ENCODE measurements at places on chromosomes 12 and 14.

DNA sequence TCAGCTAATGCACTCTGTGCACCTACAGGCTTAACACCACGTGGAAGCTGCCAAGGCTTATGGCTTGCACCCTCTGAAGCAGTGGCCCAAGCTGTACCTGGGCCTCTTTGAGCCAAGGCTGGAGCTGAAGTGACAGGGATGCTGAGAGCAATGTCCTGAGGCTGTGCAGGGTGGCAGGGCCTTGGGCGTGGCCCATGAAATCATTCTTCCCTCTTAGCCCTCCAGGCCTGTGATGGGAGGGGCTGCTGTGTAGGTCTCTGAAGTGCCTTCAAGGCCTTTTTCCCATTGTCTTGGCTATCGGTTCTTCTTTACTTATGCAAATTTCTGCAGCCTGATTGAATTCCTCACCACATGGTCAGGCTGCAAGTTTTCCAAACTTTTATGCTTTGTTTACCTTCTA lies 47.4 kb upstream of the TMTC1 start:
- DNase-seq: no peak

GRCh38 chr14:33062881-33063280 lies 124.2 kb downstream of the NPAS3 start:
- DNase-seq: peak; percentile 32

DNA sequence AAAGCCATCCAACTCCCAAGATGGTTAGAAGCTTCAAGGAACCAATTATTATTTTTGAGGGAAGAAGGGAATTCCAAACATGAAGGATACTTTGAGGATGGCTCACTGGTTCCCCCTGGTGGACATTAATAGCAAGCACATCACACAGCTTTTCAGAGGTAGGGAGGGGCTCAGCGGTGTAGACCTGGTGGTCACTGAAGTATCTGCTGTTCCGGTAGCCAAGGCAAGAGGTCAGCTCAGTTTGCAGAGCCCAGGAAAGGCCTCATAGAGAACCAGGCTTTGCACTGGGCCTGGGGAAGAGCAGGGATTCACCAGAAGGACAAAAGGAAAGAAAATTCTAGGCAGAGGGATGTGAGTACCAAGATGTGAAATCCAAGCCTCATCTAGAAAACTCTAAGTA lies 118.7 kb downstream of the KSR2 start:
- DNase-seq: peak; percentile 24

- DNase-seq: no peak
Measured at GRCh38 chr14:60643463-60644314, 5.6 kb downstream of the SIX1 start.

- no peak for DNase-seq
Measured at GRCh38 chr12:100114574-100114973, 28.1 kb downstream of the BLTP3B start.

DNA sequence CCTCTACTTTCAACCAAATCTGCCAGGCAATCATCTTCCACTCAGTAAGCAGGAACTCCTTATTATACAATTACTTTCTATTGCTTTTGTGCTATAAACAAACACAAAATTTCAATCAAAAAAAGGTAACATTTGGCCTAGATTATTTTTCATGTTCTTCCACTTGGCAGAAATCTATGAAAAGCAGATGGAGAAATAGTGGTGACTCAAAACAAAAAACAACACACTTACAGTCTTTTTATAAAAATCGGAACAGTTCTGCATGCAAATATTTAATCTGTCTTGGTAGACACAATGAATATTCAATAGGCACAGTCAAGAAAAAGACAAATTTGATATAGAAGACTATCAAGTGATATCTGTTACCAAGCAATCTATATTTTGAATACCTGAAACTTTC lies 376.8 kb downstream of the RPS29 start:
- no peak for DNase-seq

GRCh38 chr12:6884539-6884938 lies 11.4 kb upstream of the SPSB2 start:
- DNase-seq: no peak

DNA sequence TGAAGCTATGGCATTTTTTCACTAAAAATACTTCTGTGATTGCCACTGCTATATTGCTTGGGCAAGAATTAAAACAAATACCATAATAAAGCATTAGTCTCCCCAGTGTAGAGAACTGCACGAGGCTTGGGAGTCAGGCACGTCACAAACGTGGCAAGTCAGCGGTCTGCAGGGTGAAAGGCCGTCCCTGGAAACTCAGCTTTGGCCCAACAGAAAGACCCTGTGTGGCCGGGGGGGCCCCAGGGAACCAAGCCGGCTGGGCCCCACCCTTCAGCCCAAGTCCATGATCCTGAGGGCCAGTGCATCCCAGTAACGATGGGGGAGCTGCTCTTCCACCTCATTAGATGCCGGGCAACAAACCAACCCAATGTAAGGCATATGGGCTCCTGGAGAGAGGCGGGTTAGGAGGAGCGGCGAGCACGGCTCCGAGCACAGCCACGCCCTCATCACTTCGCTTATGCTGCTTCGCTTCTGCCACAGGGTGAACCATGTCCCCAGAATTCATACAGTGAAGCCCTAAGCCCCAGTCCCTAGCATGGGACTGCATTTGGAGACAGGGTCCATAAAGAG lies 50.9 kb upstream of the GPR68 start:
- no peak for DNase-seq

DNA sequence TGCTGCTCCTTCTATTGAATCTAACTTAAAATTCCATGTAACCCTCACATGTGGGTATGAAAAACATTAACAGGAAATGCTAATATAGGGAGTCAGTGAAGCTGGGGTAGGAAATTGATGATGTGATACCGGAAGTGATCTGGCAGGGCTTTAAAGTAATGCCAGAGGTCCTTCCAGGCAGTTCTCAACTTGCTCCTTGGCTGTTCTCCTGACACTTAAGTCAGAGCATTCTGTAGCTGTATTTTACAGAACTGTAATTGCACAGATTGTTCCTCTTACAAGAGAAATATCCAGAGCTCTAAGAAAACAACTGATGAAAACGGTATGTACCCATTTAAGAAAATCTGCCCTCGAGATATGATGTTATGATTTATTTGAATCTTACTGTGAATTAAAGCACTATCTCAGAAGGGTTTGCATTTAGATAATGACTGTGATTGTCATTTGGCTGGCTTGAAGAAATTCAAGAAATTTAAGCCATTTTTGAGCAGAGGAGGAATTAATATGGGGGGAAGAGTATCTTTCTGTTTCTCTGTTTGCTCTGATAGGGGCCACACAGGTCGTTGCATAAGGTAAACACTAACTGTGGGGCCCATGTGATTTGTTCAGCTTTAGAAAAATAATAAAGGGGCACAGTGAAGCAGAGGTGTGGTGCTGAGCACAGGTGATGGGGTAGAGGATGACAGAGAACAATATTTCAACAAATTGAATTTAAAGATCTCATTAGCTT lies 88.4 kb downstream of the BBS10 start:
- peak; percentile 74 for DNase-seq

DNA sequence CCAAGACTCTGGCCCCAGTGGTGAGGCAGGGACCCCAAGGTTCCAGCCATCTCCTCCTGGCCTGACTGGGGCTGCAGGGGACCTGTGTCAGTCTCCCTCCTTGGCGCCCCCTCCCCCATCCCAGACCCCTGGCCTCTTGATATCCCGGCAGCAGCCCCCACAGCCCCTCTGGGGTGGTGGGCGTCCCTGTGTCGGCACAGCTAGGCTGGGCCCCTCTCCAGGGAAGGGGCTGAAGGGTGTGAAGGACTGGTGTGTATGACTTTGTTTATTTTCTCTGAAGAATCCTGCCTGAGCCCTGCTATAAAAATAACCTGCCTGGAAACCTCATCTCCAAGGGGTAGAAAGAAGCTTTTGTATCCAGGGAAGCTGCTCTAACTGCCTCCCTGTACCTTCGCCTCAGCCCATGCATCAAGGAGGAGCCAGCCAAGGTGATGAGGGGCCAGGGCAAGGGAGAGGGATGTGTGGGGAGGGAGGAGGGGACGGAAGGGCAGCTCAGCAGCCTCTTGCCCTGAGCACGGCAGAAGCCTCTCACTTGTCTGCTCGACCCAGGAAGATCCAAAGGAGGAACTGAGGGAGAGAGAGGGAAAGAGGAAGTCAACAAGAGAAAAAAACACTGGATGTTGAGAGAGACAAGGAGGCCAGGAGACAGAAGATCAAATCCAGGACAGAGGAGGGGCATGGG lies 25.4 kb upstream of the COL2A1 start:
- DNase-seq: no peak

GRCh38 chr12:59651229-59651920 lies 55.5 kb downstream of the SLC16A7 start:
- peak; percentile 76 for DNase-seq

- DNase-seq: peak; percentile 56
Measured at GRCh38 chr12:40226705-40227104, 1.9 kb downstream of the LRRK2 start.

DNA sequence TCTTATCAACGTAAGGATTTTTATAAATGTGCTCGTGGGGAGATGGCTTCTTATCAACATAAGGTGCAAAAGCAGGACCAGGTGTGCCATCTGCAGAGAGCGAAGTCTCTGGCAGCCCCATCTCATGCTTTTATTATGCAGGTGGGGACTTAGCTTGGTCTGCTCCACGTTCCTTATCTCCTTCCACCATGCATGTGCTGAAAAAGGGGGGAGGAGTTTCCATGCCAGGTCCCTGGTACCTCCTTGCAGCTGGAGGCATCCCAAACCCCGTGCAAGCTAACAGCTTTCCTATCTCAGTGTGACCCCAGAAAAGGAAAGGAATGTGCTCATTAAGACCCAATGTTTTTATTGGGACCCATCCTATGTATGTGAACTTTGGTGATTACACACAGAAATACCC lies 608.5 kb downstream of the TMEM121 start:
- DNase-seq: no peak

GRCh38 chr12:16611146-16611545 lies 5.2 kb upstream of the LMO3 start:
- DNase-seq: no peak

DNA sequence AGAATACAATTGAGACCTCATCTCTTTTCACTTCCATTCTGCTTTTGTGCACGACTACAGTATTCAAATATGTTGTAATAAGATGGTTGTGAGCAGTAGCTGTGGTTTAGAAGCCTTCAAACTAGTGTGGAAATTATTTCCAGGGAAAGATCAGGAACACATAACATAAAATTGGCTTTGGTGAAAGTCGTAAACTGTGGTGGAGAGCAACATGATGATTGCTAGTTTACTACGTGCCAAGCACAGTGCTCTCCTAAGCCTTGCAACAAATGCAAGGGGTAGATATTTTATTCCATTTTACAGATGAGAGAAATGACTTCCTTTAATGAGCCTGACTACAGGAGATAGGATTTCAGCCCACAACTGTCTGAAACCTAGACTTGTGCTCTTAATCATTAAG lies 172.4 kb upstream of the LMNTD1 start:
- no peak for DNase-seq

DNA sequence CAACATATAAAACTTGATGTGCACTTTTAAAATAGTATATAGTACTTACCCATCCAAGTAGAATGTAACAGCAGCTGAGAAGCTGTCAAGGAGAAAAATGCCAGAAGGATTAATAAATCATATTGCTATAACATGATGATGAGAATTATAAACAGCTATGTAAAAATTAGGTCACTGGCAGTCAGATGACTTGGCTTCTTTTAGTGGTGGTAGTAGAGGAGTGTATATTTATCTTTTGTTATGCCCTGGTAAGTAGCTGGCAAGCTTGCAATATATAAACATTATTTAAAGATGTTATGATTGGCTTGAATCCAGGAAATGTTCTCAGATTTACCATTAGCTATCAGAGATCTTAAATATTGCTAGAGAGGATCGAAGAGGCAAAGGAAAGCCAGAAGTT lies 471.0 kb upstream of the MGAT4C start:
- peak; percentile 87 for DNase-seq

- no peak for DNase-seq
Measured at GRCh38 chr14:93096691-93097322, 18.9 kb downstream of the ITPK1 start.

DNA sequence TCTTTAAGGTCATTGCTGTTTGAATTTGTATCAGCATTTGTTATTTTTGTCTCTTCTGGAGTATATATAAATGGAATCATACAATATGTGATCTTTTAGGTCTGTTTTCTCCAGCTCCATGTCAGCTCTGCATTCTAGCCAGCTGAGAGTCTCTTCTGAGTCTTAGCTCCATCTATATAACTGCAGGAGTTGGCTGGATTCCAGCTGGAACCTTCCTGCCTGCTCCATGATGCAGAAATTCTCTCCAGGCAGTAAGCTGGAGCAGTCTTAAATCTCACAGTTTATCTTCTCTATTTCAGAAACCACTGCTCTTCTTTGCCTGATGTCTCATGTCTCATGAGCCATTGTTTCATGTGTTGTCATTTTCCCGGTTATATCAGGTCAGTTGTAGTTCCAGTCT lies 827.6 kb downstream of the NRXN3 start:
- DNase-seq: peak; percentile 48

GRCh38 chr14:84520711-84521338 lies 1009.1 kb upstream of the FLRT2 start:
- DNase-seq: peak; percentile 19

GRCh38 chr12:109764123-109764522 lies 50.5 kb downstream of the FAM222A start:
- no peak for DNase-seq

DNA sequence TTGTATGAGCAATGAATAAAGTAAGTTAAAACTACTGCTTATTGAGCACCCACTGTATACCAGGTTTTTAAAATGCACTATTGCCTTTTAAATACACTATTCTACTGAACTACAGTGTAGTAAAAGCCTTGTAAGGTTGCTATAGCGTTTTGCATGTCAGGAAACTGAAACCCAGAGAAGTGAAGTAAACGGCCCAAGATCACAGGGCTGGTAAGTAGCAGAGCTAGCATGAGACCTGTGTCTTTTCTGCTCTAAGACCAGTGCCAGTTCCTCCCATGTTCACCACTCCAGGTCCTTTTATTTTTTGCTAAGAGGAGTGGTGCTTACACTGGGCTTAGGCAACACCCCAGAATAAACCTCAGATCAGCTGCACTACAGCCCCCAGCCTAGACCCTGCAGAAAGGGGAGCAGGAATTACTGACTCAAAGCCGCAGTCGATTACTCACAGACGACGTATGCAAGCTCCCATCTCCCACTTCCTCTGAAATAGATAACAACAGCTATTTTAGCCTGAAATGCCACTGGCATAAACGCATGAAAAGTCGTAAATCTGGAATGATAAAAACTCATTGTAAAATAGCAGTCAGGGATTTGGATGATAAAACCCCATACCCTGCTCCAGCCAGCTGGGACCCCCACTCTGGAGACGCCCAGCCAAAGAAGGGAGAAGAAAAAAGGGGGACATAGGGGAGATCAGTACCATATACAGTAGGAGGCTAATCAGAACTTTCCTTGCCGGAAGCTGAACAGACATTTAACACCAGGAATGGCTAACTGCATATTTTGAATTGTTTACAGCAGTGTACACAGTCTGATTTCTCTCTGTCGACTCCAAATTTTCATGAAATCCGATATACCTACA lies 108.3 kb downstream of the NUAK1 start:
- peak; percentile 97 for DNase-seq

GRCh38 chr14:100950024-100950423 lies 46.5 kb upstream of the RTL1 start:
- DNase-seq: no peak

GRCh38 chr12:113016796-113017195 lies 38.5 kb downstream of the OAS2 start:
- DNase-seq: no peak

GRCh38 chr12:129949651-129950050 lies 45.8 kb upstream of the TMEM132D start:
- DNase-seq: no peak

GRCh38 chr14:99946652-99947489 lies 118.4 kb upstream of the EVL start:
- DNase-seq: no peak

Data from NCI-H226 (cell line).